ENCODE measurements at places on chromosomes 1 and 21.
A peak's percentile ranks its signal among the peaks of the same experiment; 100 is the strongest.

DNA sequence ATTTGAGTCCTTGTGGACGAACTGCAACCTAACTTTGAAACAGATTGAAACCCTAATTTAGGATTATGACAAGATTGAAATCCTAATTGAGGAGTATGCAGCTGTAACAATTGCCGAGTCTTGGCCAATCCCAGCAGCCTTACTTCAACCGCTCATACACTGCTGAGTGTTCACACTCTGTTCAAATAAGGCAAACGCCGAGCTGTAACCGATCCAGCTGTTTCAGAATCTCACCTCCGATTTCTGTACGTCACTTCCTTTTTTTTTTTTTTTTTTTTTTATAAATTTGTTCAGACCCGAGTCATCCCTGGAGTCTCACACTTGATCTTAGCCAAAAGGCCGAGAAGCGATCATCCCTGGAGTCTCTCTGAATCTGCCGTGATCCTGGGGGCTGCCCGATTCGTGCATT lies 22.3 kb upstream of the ATP5PO start:
- DNase-seq, result no peak

DNA sequence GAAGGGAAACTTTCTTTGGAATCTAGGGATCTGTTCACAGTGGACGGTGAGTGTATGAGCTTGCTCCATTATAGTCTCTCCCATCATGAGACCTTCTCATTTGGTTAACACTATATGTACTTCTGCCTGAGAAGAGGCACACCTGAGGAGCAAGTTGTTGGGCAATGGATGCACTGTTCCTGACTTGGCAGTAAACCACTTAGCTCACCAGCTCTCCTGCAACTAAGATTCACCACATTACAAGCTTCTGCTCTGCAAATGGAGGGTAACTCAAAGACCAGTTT lies 10.2 kb downstream of the MACF1 start:
- no peak for DNase-seq

DNA sequence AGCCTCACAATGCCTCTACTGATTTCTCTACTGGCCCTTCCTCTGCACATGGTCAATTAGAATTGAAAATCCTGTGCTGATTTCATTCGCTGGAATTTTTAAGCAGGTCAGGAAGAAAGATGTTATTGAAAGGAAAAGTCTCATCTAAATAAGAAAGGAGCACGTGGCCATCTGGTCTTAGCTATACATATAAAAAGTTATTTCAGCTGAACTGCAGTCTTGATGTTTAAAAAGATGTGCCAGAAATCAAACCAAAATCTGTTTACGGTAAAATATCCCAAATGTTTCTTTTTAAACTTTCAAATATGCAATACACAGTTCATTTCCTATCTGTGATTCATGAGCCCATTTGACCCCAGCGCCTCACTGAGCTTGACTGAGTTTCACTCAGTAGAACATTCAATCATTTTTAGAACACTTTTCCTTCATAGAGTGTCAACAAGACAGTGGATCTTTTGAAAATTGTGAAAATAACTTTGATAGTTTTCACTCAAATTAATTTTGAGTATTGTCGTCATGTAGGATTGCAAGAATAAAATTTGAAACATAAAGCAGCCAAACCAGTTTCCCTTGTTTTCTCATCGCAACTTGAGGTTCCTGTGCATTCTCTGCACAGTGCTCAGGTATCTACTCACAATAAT lies 293.6 kb downstream of the PTPRC start:
- peak; percentile 68 for DNase-seq

GRCh38 chr1:47574451-47575165 lies 136.8 kb downstream of the FOXD2 start:
- no peak for DNase-seq

DNA sequence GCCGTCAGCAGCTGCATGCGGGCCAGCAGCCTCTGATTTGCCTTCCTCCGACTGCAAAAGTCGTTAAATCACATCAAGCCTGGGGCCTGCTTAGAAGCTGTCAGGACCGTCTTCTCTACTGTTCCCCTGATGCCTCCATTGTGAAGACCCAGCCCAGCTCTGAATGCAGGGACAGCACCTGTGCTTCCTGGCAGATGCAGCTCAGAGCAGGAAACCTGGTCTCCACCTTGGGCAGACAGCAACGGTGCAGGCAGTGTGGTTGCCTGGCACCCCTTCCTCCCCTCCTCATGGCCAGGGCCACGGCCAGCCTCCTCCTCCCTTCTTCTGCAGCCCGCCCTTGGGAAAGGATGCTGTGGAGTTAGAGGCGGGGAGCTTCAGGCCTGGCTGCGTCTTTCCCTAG lies 92.3 kb upstream of the COL6A1 start:
- peak; percentile 50 for DNase-seq

DNA sequence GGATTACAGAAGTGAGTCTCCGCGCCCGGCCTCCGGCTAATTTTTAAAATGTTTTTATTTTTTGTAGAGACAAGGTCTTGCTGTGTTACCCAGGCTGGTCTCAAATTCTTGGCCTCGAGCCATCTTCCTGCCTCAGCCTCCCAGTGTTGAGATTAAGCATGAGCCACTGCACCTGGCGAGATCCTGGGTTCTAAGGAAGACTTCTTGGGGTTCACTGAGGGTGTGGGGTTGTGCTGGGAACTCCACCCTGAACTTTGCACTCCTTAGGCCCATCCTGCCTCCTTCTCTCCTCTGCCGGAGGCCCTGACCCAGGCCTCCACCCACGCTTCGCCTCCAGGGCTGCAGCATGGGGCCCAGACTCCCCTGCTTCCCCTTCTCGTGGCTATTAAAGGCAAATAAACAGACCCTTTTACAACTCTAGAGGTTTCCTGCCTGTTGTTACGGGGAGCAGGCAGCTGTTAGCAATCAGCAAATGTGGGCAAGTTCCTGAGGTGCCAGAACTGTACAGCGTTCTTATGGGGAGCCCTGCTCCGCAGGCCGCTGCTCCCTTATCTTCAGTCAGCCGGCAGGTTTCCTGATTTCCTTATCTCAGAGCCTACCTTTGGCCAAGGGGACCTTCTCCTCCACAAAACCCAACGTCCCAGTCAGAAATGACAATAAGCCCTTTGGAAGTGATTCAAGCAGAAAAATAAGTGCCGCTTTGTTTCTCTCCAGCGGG lies 41.0 kb upstream of the LIN9 start:
- DNase-seq, result peak; percentile 81

DNA sequence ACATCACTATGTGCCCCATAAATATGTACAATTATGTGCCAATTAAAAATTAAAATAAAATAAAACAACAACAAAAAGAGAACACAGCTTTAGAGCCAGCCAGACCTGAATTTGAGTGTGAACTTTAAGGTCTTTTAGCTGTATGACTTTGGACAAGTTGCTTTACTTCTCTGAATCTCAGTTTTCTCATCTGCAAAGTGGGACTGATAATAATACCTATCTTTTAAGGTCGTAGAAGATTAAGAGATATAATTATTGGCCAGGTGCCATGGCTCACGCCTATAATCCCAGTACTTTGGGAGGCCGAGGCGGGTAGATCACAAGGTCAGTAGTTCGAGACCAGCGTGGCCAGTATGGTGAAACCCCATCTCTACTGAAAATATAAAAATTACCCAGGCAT lies 3.3 kb upstream of the VPS72 start:
- no peak for DNase-seq

DNA sequence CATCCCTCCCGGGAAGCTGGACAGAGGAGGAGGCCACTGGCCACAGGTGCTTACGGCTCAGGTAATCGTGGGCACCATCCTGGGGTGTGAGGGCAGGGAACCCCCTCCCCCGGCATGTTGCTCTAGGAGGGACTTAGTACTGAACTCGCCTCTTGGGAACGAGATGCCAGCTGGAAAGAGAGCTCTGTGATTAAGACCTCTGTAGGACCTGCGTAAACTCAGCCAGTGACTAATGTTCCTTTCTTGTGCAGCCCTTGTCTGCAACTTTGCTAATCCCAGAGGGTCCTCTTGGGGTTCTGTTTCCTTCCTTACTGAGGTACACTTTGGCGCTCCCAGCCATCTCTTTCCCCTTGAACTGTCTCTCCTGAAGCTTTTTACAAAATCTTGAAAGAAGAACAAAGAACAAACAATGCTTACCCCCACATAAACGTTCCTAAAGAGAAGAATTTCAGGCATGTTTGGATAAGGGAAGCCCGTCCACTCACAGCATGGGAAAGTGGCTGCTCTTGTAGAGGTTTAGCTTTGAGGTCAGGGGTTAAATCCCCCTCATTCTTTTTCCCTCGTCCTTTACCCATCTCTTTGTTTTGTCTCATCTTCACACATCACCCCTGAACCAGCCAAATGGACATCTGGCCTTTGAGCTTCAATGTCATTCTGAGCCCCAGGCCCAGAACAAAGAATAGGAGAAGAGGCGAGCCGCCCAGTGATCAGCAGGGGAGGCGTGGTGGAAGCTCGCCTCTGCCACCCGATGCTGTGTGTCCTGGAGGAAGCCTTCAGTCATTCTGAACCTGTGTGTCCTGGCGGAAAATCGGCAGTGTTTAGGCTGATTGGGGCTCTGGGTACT lies 37.4 kb downstream of the CITED4 start:
- peak; percentile 59 for DNase-seq

GRCh38 chr1:178335426-178335825 lies 161.3 kb downstream of the CLEC20A start:
- no peak for DNase-seq

GRCh38 chr1:207499573-207499972 lies 3.6 kb downstream of the CR1 start:
- peak; percentile 90 for DNase-seq

Data from eye (tissue), 1 donor.